ENCODE measurements at places on chromosomes 16 and 17.

DNA sequence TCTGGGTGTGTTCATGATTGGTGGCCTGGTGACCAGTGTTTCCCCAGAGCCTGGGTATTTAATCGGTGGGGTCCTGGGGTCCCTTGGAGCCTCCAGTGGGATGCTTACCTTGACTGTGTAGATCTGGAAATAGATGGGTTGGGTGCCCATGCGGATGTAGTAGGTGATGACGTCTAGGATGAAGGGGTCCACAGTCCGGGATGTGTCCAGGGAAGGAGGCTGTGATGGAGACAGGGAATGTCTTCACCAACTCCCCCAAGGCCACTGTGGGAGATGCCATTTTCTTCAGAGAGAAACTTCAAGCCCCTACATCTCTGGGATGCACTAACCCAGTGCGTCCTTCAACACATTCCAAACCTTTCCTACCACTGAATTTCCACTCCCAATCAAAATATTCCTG is 24.1 kb upstream of the MFSD6L start:
- no peak for DNase-seq

DNA sequence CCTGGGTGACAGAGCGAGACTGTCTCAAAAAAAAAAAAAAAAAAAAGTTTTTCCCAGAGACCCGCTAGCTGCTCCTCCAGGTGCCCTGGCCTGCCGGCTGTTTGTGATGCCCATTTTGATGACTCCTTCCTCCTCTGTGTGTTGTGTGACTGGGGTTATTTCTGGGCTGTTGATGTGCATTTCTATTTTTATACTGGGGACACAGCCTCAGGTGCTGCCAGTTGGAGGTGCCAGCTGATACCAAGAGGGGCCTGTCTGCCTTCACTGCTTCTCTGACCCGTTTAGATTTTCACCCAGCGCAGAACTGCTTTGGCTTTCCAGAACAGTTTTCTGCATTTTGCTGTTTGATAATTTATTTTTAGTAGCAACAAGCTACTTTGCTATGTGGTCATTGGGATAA is 6.7 kb downstream of the PLA2G15 start:
- DNase-seq: no peak

- peak; percentile 71 for DNase-seq
Measured at GRCh38 chr16:49698931-49699840, 156.7 kb downstream of the ZNF423 start.

DNA sequence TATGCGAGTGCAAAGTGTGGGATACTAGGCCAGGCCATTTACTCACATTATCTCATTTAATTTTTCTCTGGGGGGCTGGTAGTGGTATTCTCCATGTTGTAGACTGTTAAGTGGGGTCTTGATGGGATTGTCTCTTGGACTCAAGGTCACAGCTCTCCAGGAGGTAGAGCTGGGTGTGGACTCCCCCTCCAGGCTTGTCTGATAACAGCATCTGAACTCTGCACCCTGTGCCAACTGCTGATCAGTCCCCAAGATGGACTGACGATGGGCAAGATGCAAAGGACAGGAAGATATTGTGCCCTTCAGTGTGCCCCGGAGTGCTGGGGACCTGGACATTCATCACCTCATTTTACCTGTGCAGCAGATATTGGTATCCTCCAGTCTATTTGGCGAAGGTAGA is 147.8 kb downstream of the MSI2 start:
- DNase-seq: no peak

DNA sequence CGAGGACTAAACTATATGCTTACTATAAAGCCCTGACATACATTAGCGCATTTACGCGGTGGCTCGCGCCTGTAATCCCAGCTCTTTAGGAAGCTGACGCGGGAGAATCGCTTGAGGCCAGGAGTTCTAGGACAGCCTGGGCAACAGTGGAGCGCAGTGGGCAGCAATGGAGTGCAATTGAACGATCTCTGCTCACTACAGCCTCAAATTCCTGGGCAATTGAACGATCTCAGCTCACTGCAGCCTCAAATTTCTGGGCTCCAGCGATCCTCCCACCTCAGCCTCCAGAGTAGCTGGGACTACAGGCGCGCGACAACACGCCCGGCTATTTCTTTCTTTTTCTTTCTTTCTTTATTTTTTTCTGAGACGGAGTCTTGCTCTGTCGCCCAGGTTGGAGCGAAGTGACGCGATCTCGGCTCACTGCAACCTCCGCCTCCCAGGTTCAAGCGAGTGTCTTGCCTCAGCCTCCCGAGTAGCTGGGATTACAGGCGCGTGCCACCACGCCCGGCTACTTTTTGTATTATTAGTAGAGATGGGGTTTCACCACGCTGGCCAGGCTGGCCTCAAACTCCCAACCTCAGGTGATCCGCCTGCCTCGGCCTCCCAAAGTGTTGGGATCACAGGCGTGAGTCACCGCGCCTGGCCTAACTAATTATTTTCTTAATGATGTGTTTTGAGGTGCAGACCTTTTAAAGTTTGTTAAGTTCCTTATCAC is 506 bp upstream of the COG7 start:
- DNase-seq: no peak

- peak; percentile 35 for DNase-seq
Measured at GRCh38 chr16:81649561-81650184, 129.4 kb upstream of the PLCG2 start.

DNA sequence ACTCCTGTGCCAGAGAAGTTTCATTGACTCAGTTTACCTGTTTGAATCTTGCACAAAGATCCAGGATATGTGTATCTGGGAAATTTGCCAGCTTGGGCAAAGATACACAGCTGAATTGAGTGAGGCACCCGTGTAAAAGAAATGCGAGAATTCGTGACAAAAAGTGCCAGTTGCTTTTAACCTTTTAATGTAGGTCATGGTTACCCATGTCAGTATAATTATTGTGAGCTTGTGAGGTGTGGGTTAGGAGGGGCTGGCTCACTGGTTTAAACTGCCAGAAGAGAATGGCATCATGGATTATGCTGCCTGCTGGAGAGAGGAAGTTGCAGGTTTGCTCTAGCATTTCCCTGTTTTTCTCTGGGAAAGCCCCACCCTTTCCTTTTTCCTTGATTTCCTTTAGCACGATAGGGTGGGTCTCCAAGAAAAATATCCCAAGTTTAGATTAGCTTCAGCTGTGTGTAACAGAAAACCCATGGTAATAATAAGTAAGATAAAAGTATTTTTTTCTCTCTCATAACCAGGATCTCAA is 24.8 kb upstream of the NDRG4 start:
- no peak for DNase-seq

DNA sequence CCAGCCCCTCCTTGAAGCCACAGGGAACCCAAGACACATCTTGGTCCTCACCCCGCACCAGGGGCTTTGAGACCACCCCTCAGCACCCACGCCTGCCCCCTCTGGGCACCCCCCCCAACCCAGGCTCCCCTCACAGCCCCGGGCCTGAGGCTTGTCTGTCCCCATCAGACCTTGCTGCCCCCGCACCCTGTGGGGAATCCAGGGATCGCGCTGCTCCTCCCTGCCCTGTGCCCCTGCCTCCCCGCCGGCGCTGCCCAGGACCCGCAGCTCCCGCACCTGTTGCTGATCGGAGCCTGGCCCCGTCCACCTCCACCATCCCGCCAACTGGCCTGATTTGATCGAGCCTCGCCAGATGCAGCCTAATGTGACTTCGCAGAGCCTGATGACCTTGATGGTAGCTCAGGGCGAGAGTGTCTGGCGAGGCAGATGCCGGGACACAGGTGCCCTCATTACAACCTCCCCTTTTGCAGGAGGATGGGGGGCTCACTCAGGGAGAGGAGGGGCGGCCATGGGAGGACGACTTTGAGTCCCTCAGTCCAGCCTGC is 29.0 kb downstream of the SLC25A10 start:
- DNase-seq: no peak

- DNase-seq: peak; percentile 78
Measured at GRCh38 chr17:72120642-72121163, at the start of gene SOX9. Gene SOX9 (plus strand): TSS chr17:72121020. CDS start chr17:72121392, 372 bp downstream.

DNA sequence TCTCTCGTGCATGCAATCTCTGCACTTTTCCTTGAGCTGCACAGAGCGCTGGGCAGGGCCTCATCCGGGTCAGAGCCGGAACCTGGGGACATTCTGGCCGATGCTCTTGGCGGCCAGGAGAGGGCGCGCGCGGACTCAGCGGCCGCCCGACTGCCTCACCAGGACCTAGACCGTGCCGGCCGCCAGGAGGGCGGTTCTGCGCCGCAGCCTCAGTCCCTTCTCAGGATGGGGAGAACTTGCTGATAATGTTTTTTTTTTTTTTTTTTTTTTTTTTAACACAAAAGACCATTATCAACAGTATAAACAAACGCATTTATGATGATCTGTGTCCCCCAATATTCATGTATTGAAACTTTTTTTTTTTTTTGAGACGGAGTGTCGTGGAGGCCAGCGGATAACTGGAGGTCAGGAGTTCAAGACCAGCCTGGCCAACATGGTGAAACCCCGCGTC is 8.1 kb upstream of the FLYWCH2 start:
- peak; percentile 78 for DNase-seq

GRCh38 chr17:28874750-28875149 is 19.9 kb downstream of the ERAL1 start:
- no peak for DNase-seq

- DNase-seq: no peak
Measured at GRCh38 chr17:79728908-79729471, 1.8 kb upstream of the ENPP7 start.

DNA sequence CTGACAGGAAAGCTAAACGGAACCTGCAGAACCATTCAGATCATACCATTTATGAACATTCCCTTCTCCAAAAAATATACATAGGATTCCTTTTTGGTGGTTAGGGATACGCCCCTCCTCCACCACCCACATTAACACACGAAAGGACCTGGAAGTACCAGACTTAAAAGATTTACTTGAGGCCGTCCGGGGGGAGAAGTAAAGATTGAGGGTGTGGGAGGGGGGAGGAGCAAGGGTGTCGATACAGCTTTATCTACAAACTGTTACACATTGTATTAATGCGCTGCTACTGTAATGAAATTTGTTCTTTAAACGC is 537 bp downstream of the PALB2 start:
- no peak for DNase-seq

DNA sequence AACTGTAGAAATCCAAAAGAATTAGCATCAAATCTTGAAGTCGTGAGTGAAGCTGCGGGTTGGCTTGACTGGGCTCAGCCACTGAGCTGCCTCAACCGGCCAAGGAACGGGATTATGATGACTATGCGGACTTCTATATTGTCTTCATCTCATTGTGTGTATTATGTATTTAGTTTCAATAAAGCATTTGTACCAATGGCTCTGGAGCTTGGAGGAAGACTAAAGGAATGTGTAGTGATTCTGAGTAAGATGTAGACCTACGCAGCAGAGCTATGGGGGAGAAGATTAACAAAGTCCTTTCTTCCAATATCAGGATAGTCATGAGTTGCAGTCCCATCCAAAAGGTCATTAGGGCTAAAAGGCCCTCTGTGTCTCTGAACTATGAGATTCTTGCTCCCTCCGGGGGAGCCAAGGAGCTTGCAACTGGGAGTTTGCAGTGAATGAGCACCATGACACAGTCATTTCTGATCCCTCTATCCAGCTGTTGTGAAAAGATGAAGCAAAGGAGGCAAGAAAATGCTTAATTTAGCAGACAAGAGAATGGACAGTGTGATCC is 8.3 kb downstream of the EME1 start:
- DNase-seq: no peak

Data from fibroblast of skin of scalp (primary cell).